ENCODE measurements at places on chromosomes 3 and 15.
A peak's percentile ranks its signal among the peaks of the same experiment; 100 is the strongest.

GRCh38 chr3:14179114-14179465 lies 473 bp downstream of the LSM3 start:
- DNase-seq: no peak

DNA sequence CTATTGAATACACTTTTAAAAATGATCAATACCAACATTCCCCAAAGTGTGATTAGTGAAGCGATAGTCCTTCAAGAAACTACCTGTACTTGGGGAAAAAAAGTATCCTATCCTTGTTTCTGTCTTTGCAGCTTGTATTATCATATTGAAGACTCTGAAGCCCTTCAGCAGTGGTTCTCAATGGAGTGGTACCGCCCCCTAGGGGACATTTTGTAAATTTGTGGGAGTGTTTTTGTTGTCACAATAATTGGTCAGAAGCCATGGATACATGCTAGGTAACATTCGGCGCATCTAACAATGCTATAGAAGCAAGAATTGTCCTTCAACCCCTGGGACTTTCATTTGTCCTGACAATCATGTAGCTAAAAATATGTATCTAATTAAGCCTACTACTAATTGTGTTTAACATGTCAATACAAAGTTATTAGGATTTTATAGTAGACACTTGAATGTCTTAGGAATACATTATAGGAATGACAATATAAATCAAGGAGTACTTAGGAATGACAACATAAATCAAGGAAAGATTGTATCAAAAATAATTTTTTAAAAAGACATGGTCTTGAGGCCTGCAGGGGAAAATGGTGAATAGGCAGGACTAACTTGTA lies 53.7 kb downstream of the NMD3 start:
- DNase-seq: peak; percentile 36

DNA sequence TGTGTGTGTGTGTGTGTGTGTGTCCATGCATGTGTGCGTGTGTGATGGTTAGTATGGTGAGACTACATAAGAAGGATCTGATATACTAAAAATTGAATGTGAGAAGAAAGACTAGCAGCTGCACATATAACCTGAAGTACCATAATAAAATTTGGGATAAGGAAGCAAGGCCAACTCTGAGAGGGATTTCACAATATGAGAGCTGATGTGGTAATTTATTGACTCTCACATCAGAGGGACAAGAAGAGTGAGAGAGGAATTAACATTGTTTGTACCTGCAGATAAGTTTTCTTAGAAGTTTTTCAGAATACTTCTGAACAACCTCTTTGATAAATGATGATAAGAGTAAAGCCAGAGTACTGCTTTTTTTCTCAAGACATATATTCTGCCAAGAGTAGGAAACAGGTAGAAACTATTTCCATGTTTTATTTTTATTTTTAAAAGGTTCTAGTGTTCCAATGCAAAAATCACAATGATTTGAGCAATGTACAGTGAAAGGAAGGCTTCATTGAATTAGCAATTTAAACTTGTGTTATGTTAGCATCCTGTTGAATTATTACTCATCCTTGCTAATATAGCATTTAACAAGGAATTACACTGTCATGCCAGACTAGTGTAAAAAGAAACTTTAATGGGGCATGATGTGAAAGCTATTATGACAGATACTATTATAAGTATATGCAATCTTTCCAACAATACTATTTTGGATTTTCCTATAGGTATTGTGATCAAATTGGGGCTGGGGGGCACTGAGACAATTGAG lies 415.5 kb upstream of the ARPP21 start:
- no peak for DNase-seq

- DNase-seq: no peak
Measured at GRCh38 chr3:71144525-71145253, 438.8 kb downstream of the FOXP1 start.

Measured in germinal center (tissue), 1 donor.